ENCODE measurements at places on chromosomes 2 and 18.

- no peak for DNase-seq
Measured at GRCh38 chr18:10460414-10461018, 6.1 kb downstream of the APCDD1 start.

DNA sequence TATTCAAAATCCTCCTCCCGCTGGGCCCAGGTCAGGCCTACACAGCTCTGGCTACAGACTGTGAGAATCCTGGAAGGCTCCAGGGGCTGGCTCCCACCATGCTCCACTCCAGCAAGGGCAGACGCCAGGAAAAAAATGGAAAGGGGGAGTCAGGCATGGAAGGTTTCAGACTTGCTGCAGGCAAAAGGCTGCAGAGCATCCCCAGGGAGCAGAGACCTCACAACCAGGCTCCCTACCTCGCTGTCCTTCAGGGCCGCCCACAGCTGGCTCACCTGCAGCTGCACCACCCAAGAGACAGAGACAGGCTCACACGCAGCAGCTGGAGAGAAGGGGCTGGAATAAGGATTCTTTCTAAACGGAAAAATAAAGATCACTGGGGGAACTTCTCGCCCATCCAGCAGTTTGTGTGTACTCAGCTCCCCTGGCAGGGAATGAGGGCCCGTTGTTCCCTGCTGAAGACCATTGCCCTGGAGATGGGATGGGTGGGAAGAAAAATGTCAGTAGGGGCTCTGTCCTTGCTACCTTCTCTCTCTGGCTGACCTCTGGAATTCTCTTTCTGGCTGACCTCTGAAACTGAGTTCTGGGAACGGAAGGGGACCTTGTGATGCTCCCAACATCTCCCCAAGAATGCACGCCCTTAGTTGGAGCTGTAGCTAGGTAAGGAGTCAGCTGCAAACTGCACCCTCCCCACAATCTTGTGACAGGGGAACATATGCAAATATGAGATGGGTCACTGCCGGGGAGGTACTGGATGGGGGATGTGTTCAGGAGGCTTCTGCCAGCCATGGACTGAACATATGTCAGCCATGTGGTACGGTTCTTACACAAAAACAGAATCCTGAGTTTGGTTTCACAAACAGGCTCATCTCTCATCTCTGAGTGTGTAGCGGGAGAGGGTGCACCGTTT, 34.5 kb downstream of the BCL2 start:
- no peak for DNase-seq

- DNase-seq, result no peak
Measured at GRCh38 chr2:20625491-20626391, 25.2 kb downstream of the HS1BP3 start.

- no peak for DNase-seq
Measured at GRCh38 chr2:57796527-57796926, 250.1 kb upstream of the VRK2 start.

GRCh38 chr18:80109676-80110078, 615 bp downstream of the ADNP2 start:
- no peak for DNase-seq

Data from GOT3 (cell line).